ENCODE measurements at places on chromosomes 2 and 18.

DNA sequence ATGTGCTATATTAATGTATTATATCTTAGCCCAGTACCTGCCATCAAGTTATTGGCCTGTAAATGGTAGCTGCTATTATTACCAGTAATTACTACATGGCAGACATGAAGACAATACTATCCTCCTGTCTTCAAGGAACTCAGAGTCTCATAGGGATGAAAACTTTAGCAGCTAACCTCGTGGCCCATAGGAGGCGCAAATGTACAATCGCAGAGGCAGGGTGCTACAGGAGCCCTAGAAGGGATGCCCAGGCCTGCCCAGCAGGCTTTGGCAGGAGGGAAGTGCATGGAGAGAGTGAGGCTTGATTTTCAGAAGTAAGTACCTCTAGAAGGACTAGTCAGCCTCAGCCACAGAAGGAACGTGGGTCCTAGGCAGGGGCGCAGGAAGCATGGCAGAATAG is 44.7 kb upstream of the KIDINS220 start:
- DNase-seq, result peak; percentile 49

DNA sequence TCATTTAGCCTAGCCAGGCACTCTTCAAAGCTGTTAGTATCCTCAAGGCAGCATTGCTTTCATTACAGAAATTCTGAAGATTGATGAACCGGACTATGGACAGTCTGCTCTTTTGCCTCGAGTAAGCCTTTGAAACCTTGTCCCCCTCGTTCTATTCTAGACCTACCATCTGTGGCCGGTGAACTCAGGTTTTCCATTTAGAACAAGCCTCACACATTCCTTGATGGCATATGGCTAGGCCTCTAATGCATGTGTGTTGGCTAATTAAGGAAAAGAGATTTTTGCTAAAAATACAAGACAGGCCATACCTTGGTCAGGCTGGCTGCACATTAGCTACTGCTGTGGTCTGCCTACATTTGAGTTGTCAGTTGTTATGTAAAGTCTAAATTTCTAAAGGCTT is 111.8 kb downstream of the CERS6 start:
- peak; percentile 65 for DNase-seq

DNA sequence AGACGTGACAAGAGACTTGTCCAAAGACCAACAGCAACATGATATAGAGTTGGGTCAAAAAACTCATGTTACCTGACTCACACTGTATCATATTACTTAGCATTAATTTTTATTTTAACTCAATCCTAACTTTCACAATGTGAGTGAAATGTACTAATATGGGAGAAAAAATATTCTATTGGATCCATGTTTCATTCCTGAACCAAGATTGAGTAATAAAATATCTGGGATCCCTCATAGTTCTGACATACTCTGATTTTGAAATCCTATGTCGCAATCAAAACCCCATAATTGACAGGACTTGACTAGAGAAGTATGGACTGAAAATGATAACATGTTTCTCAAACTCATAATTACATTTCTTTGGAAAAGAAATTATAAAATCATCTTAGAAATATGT is 190.4 kb downstream of the RIT2 start:
- DNase-seq, result no peak

- DNase-seq, result no peak
Measured at GRCh38 chr18:22543769-22544168, 126.1 kb upstream of the CTAGE1 start.
